Immature natural killer cell (primary cell): ENCODE measurements at places on chromosomes 3 and 15.
A peak's percentile ranks its signal among the peaks of the same experiment; 100 is the strongest.

- DNase-seq, result peak; percentile 71
Measured at GRCh38 chr3:66394019-66394752, 106.6 kb downstream of the LRIG1 start.

DNA sequence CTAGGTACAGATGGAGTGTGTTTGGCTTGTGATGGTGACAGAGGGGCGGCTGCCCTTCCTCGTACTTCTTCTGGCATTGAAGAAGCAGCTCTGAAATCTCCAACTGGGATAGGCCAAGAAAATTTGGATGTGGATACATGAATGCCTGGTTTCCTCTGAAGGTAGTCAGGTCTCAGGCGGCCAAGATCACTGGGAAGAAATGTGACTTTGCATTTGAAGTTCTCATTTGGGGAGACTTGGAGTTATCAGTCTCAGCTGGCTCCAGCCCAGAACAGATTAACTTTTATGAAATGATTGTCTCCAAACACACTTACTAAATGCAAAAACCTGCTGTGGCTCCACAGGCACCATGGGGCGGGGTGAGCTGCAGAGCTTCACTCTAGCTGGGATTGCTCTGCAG, 215.9 kb downstream of the THSD4 start:
- no peak for DNase-seq

DNA sequence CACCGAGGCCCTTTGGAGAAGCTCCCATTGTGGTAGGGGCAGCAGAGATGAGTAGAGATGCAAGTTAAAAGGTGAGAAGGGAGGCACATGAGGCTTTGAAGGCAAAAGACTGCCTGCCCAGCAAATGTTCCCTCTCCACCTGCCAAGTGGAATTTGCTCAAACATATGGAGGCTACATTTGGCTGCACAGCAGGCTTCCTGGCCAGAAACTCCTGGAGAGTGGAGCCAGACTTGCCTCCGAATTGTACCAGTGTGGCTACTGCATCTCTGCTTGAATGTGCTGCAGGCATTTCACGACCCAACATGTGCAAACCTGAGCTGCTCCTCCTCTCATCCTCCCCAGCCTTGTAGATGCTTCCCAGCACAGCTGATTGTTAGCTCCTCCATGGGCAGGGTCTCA, 229.2 kb downstream of the ZNF621 start:
- DNase-seq, result no peak

DNA sequence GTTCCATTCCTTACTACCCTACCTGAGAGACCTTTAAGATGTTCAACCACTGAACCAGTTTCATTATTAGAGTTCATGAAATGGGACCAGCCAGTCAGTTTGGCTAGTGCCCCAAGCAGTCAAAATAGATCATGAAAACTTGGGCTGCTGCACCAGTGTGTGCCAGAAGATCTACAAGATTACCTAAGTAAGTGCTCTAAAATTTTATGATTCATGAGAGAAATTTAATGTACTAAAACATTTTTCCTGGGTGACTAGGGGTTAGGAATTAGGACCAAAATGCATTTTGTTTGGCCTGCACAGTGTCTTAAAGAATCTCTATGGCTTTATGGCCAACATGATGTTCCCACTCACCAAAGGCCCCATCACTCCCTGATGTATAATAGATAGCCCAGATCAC, 214.7 kb downstream of the ATP8B4 start:
- DNase-seq, result no peak

- no peak for DNase-seq
Measured at GRCh38 chr3:73609655-73610054, 15.1 kb downstream of the PDZRN3 start.

DNA sequence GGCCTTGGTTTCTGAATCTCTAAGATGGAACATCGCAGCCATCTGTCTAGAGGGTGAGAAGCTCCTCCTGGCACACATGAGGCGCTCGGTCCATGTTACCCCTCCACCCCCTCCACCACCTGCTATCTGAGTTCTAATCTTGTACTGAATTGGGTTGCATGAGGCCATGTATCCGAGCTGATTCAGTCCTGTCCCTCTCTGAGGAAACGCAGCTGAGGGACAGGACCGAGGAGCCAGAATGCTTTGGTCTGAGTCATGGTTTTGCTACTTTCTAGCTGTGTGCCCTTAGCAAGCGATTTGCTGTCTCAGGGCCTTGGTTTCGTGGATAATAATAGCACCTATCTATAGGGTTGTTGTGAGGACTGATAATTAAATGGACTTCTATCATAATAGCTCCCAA, 87.8 kb upstream of the SEC13 start:
- no peak for DNase-seq

GRCh38 chr15:23532024-23532423, 33.5 kb upstream of the MKRN3 start:
- no peak for DNase-seq

DNA sequence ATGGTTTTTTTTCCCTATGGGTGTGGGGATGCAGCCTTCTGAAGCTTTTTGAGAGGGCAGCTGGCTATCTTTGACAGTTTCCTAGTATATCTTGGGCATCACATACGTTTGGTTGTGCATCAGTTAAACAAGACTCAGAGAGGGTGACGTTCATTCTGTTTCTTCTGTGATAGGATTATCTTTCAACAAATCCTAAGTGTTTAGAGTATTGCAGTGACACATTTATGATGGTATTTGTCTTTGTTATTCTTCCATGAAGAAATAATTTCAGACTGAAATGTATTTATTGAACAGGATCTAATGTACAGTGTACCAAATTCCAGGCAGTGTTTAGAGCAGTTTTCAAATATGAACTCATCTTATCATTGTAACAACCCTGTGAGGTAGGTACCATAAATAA, 114.4 kb downstream of the PLCL2 start:
- DNase-seq, result no peak

DNA sequence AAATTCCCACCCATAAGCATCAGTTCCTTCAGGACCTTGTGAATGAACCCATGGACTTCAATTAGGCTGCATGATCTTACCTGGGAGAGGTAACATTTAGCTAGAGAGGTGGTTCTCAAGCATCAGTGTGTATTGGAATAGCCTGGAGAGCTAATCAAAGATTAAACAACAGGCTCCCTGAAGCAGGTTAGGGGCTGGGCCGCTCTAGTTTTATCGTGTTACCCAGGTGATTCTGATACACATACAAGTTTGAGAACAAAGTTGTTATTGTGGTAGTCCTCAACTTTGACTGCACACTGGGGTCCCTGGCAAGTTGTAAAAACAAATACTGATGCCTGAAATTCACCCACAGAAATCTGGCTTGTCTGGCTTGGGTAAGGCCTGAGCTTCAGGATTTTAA, 31.2 kb downstream of the MYH15 start:
- no peak for DNase-seq

GRCh38 chr15:101521591-101521990, 32.1 kb upstream of the PCSK6 start:
- DNase-seq, result no peak
